Stimulated activated CD4-positive, alpha-beta T cell treated with anti-CD3 and anti-CD28 coated beads, Interleukin-12 subunit alpha, Interleukin-12 subunit beta, amount 100 ng/mL, for 4 hours (primary cell): ENCODE measurements at places on chromosomes 16 and 17.

- DNase-seq, result no peak
These were observed 758.5 kb upstream of the CDH8 start for GRCh38 chr16:62794724-62795123.

GRCh38 chr16:1337486-1337885, 4.0 kb downstream of the BAIAP3 start:
- DNase-seq, result no peak

GRCh38 chr16:22321340-22322001, 24.3 kb downstream of the POLR3E start:
- DNase-seq, result peak; percentile 59

DNA sequence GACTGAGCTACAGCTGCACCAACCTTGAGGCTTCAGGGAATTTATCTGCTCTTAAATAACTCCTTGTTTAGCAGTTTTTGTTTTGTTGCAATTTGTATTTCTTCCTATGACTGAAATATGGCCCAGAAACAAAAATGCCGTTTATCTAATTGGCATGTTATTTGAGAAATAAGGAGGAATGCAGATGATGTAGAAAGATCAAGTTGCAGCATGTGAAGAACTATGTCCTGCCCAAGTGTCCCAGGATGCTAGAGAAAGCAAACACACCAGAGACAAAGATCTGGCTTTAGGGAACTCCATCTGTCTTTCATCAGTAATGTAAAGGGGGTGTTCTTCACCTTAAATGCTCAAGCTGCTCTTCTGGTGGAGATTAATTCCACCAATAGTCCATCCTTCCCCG, 29.7 kb downstream of the USP31 start:
- no peak for DNase-seq

GRCh38 chr16:46973996-46974324, 486 bp upstream of the DNAJA2 start:
- DNase-seq, result no peak

DNA sequence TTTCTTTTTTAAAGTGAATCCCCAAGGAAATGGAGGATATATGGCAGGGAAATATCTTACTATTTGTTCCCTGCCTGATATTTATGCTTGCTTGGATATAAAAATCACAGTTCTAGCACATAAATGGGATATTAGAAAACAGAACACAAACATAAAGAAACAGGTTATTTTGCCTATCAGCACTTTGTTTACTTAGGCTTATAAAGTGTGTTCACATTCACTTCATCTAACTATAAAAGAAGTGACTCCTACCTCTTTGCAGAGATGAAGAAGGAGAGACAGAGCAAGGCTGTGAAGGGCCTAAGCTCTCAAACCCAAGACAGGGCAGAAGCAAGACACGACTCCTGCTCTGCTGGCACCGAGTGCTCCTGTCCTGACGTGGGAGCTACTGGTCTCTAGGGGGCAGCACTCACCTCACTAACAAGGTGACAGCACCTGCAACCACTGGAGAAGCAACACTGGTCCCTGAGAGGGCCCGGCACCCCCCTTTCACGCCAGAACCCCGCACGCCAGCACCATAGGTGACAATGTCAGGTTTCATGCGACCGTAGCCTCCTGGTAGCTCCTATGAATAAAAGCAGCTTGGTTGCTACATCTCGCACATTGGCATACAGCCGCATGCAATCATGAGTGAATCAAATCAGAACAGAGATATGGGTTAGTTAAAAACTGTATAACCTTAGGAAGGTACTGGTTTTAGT, 32.0 kb downstream of the MBTPS1 start:
- peak; percentile 56 for DNase-seq

DNA sequence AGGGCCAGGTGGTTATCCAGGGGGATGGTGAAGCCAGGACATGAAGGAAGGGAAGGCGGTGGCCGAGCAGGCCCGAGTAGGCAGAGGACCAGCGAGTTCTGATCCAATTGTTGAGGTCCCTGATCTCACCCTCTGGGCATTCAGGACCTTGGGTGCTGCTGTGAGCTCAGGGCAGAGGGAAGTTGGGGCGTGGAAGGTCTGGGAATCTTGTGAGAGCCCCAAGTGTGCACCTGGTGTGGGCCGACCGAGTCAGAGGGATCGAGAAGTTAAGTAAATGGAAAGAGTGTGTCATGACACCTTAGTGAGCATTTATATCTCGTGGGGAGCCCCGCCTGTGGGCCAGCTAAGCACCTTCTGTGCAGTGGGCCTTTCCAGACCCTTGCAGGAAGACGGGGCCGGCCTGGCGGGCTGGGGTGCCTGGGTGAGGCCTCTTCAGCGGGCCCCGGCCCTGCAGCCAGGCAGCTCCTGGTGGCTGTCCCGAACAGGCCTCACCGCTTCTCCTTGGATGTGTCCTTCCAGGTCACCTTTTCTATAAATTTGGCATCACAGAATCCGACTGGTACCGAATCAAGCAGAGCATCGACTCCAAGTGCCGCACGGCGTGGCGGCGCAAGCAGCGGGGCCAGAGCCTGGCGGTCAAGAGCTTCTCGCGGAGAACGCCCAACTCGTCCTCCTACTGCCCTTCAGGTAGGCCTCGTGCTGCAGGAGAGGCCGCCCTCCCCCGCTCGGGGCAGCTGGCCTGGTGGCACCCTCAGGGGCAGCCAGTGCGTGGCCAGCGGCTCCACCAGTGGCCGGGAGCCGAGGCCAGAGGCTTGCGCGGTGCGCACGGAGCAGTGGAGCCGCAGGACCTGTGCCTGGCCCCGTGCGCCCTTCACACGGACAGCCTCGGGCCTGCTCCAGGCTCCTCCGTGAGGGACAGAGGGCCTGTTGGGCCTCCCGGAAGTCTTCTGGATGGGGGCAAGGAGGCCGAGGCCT, 76.0 kb downstream of the BANP start:
- no peak for DNase-seq
